ENCODE measurements at places on chromosomes 3 and 15.

- no peak for DNase-seq
Observed at GRCh38 chr3:127028781-127029657, 46.1 kb downstream of the PLXNA1 start.

GRCh38 chr3:13927295-13927694 is 47.4 kb upstream of the WNT7A start:
- DNase-seq, result no peak

DNA sequence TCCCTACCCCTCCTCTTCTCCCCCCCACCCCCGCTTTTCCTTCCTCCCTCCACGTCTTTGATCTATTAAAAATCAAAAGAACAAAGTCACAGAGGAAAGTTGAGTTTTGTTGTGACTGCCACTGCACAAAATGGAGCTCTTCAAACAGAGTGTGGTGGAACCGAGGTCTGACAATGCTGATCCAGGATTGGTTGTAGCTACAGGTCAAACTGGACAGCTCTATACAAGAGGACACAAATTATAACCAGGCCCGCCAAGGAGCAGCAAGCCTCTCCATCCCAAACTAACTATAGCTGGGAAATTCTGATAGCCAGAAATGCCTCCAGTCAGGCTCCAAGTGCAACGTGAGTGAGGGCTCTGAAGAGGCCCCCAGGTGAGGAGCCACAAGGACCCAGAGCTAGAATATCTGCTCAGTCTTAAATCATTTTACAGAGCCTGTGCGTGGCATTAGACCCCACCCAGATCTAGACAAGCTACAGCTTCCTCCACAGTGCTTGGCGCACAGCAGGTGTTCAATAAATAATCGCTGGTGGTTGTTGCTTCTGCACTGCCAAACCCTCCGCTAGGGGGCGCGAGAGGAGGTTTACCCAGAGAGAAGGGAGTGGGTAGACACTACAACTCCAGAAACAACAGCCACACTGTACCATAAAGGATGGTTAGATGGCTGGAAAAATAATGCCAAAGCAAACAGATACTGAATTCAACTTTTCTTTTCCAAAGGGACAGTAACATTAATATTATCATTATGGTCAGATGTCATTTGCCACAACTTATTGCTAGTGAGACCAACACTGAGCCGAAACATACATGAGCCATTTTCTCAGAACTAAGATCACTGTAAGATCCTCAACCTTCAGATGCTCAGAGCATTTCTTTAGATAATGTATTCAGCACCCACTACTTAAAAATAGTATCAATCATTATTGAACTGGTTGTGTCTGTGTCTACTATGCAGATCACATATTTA is 44.6 kb downstream of the ZIC4 start:
- DNase-seq, result no peak

DNA sequence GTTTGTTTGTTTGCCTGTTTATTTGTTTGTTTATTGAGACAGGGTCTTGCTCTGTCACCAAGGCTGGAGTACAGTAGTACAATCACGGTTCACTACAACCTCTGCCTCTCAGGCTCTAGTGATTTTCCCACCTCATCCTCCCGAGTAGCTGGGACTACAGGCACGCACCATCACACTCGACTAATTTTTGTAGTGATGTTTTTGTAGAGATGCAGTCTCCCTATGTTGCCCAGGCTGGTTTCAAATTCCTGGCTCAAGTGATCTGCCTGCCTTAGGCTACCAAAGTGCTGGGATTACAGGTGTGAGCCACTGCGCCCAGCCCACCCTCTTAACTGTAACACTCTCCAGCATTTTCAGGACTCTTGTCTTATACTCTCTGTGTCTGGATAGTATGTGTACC is 26.7 kb downstream of the PLD1 start:
- DNase-seq, result no peak

DNA sequence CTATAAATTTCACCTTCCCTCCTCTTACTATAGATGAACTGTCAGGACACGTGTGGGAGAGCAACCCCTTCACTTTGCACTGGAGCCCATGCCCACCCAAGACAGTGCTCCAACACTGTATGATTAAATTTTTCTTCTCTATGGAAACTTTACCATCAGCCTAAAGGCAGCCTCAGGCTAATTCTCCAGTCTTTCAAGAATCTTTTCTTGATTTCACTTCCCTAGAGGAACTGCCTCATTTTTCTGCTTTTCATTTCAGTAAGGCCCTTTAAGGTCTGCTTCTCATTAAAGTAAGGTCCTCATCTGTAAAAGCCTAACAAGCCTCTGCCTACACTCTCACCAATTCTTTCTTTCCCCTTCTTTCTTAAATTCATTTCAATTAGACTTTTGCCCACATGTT is 137.3 kb downstream of the KCNMB2 start:
- no peak for DNase-seq

DNA sequence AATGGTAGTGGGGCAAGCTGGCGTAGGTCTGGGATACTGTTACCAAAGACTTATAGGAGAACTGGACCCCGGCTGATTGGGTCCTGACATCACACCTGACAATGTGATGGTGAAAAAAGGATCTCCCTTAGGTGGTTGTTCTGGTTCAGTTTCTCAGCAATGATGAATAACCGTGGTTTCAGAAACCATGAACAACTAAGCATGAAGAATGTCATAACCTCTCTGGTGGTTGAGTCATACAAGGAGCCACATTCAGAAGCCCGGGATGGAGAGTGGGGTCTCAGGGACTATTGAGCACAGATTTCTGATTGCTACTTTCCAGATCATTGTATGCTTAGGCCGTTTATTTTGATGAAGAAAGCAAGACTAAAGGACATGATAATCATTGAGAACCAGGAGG is 17.4 kb downstream of the GPR160 start:
- no peak for DNase-seq

GRCh38 chr3:126450744-126451143 is 24.9 kb downstream of the ZXDC start:
- no peak for DNase-seq

GRCh38 chr15:52529341-52529924 is 753 bp upstream of the MYO5A start:
- no peak for DNase-seq

DNA sequence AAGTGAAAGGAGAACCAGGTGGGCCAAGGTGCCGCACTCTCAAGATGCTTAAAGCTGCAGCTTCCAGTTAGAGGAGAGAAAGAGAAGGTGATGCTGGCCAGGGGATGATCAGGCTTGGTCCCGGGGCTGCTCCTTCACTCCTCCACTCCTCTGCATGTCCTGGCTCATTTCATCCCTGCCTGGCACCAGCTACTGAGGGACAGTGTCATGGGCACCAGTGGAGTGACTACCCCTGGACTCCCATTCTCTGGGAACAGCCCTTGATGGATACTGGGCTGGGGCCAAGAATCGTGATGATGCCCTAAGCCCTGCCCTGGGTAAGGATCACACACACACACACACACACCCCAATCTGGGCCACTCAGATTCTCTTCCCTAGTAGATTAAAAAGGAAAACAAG is 243.7 kb downstream of the UACA start:
- no peak for DNase-seq

DNA sequence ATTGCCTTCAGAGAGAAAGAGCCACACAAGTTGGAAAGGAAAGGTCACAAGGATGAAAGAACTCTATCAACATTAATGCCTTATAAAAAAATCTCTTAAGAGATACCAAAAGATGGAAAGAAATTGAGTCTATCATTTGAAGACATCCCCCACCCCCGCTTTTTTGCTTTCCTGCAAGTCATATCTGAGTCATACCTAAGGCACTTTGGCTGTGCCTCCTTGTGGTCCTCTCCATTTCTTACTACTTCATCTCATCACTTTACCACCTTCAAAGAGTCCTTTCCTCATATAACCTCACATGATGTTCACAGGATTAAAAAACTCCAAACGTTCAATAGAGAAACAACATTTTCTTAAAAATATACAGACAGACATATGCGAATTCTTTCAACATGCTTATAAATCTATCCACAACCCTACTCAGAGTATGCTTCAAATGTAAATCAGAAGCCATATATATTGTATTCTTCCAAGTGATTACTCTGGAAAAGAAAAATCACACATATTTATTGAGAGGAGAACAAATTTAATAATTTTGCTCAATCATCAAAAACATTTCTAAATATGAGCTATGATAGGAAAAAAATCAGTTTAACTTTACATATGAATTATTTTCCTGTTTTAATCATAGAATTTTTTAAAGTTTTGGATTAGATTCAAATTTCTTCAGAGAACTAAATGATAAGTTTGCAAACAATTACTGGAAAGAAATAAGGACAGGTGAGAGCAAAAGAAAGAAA is 1003.9 kb upstream of the CFAP20DC start:
- DNase-seq, result no peak

DNA sequence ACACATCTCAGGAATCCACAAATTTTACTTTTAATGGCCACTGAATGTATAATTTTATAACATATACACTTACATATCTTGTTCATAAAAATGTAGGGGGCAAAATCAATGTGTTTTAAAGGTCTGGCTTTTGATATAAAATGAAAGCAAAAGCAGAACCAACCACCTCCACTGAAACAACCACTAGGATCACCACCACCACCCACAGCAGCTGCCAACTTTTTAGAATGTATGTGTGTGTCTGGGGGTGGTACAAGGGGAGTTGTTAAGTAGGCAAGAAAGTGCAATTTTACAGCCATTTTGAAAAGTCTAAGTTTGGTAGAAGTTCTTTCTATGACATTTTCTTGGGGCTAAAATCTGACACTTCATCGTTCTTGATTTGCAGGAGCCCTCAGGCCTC is 44.0 kb downstream of the OTOL1 start:
- no peak for DNase-seq

DNA sequence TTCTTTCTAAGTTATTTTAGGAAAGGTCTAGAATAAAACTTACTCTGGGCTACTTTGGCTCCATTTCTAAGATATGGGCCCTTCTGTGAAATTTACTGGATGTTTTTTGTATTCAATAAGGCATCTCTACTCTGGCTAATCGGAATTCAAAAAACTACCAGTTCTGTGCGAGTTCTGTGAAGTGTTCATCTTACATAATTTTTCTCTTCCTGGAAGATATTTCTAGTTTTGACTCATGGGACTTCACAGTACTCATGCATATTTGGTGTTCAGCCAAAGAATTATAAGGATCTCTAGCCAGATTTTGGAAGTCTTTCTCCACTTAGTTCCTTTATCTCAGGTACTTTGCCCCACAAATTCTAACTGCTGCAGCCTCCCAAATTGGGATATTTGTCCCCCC is 46.4 kb upstream of the MBNL1 start:
- no peak for DNase-seq

- no peak for DNase-seq
Observed at GRCh38 chr3:184620475-184621119, 59.0 kb downstream of the EPHB3 start.

DNA sequence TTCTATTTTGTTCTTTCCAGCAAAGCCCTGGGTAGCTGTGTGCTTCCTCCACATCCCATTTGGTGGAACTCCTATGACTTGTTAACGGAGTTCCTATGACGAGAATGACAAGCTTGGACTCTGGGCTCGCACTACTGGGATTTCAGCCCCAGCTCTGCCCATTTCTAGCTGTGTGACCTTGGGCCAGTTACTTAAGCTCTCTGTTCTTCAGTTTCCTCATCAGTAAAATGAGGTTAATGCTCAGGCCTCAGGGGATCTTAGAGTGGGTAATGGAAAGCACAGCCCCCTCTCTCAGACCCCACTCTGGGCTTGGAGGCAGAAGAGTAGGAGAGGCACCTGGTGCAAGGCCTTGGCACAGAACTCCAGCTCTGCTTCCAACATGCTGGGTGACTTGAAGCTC is 123.1 kb downstream of the SMAD6 start:
- no peak for DNase-seq

DNA sequence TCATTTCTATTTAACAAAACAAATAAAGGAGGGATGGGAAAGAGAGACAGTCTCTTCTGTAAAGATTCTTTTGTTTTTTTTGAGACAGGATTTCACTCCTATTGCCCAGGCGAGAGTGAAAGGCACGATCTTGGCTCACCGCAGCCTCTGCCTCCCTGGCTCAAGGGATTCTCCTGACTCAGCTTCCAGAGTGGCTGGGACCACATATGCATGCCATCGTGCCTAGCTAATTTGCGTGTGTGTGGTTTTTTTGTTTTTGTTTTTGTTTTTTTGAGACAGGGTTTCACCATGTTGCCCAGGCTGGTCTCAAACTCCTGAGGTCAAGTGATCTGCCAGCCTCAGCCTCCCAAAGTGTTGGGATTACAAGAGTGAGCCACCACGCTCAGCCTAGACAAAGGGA is 23.3 kb downstream of the STAG1 start:
- no peak for DNase-seq

DNA sequence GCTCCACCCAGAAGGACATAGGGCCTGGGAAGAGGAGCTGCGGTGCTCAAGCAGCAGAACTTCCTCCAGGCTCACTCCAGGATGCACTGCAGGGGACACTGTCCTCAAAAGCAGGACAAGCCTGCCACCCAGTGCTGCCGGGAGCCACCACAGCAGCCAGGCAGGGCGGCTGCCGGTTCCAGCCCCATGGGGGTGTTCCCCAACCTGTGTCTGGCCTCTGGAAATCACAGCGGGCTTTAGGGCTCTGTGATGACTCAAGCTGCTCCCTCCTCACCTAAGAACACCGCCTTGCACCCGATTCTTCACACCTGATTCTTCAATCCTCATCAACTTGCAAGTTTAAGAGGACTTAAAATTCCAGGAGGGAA is 71.9 kb upstream of the SLC6A11 start:
- DNase-seq, result no peak

- no peak for DNase-seq
Observed at GRCh38 chr3:158725348-158726011, 6.8 kb downstream of the RARRES1 start.

DNA sequence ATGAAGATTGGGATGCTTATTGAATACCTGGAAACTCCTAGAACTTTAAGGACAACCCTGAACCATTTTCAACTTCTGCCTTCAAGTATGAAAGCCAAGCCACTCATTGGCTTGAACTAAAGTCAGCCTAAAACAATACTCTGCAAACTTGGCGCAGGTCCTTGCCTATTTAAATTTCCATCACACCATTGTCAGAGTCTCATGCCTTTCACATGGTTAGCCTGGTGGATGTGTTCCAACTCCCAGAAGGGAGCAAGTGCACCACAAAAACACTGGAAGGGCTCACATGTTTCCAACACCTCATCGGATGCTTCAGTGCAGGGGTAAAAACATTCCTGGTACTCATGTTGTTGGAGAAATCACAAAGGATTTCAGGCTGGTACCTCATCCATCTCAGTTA is 511.6 kb upstream of the MDFIC2 start:
- no peak for DNase-seq

GRCh38 chr3:41418961-41419691 is 219.8 kb downstream of the CTNNB1 start:
- DNase-seq, result peak; percentile 10

DNA sequence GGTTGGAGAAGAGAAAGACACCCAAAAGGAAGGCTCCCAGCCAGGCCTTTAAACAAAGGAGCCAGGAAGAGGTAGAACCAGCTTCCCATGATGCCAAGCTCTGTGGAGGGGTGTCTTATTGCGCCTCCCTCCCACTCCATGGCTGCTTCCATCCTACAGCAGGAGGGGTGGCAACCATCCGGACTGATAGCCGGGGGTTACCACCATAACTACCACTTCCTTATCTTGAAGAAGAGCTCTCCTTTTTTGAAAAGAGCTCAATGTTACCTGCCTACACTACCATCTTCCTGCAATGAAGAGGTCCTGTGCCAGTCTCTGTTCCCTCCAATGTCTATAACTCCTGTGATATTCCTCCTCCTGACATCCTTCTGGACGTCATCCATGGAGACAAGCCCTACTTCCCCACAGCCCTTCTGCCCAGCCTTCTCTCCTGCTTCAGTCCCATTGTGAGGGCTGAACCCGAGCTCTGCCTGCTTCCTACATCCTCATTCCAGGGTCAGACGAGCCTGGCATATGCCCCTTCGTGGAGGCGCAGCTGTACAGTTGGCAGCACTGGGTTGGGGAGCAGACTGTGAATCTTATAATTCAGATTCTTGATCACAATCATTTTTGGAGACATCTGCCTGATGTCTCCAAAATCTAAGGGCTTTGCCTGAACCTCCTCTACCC is 8.5 kb downstream of the CCDC9B start:
- no peak for DNase-seq

Data from stimulated activated CD8-positive, alpha-beta memory T cell treated with anti-CD3 and anti-CD28 coated beads, Interleukin-2, amount 100 ng/mL, for 1 hour (primary cell).